ENCODE measurements at places on chromosomes 6 and 20.

DNA sequence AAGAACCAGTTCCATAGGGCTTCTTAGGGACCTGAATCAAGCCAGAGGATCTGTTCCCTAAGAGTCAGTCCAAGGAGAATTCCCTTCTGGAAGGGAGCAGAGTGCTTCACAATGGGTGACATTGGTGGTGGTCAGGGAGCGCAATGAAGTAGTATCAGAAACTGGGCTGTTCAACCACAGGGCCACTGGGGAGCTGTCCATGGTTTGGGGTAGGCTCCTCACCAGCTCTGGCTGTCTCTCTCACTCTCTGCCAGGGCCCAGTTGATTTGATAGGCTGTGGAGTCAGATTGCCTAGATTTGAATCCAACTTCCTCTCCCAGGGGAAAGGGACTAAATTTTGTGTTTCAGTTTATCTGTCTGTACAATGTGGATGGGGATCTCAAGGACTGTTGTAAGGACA is 36.7 kb upstream of the CHD6 start:
- DNase-seq: no peak

GRCh38 chr6:33672808-33673207 is 38.7 kb downstream of the UQCC2 start:
- DNase-seq: no peak

DNA sequence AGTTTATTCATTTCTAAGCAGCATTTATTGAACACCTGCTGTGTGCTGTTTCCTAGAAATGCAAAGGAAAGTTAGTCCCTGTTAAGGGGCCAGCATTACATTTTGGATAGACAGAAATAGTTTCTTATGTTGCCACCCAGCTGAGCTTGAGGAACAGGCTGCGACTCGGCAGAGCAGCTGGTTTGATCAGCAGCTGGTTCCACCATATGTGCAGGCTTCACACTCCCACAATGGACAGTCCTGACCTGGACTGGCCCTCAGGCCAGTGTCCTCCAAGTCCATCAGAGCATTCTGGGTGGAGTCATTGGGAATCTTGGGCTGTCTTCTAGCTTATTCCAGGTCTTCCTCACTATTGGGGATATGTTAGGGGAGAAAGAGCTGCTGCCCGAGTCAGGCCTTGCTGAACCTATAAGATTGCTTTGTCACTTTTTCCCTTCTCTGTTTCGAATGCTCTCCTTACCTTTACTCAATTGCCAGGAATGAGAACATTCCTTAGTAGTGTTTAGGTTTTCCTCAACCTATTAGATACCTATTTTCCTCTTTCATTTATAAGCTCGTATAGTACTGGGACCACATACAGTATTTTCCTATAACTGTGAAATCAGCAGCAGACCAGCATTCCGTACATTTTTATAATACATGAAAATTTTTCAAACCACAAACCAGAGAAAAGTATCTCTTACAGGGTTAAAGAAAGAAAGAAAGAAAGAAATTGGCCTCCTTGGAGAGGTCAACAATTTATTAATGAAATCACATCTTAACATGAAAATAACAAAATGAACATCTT is 203.0 kb downstream of the FARS2 start:
- DNase-seq: no peak

DNA sequence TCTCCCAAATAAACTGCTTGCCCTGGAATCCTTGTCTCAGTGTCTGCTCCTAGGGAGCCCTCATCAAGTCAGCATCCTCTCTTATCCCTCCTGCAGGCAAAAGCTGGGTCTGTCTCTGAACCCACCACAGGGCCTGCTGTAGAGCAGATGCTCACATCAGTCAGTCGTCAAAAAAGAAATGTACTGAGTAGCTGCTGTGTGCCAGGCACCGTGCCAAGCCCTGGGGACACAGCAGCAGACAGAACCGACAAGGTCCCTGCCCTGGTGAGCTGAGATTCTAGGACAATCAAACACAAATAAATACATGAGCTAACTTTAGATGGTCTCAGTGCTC is 68.5 kb downstream of the EYA2 start:
- no peak for DNase-seq

- no peak for DNase-seq
These were observed 486.3 kb downstream of the GRIK2 start for GRCh38 chr6:101879782-101880181.

- peak; percentile 5 for DNase-seq
These were observed 1.6 kb upstream of the FAM110A start for GRCh38 chr20:831956-832355.

DNA sequence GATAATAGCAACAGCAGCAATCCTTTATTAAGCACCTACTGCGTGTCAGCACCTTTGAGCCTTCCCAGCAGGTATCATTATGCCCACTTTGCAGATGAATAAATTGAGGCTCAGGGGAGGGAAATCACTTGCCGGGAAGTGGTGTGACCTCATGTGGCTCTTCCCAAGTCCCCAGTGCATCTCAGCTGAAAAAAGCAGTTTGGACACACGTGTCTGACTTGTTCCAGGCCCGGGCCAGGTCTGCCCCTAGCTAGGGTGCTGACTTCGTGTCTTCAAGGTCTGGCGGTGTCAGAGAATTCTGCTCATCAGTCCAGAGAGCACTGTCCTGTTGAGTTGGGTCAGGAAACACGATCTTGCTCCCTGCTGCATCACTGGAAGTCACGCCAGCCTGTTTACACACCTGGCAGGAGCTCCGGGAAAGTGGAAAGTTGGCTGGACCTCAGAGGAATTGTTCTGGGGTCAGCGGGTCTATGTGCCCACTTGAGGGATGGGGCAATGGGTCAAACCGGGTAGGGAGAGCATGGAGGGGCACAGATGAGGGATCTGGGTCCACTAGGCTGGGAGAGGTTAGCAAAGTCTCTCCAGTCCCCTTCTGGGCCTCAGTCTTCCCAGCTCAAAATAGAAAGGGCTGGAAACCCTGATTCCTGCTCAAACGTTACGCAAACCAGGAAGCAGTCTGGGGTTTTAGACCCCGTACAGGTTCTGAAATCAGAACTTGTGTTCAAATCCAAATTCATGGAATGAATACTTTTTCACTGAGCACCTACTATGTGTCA is 10.5 kb downstream of the SLC13A3 start:
- DNase-seq: no peak

DNA sequence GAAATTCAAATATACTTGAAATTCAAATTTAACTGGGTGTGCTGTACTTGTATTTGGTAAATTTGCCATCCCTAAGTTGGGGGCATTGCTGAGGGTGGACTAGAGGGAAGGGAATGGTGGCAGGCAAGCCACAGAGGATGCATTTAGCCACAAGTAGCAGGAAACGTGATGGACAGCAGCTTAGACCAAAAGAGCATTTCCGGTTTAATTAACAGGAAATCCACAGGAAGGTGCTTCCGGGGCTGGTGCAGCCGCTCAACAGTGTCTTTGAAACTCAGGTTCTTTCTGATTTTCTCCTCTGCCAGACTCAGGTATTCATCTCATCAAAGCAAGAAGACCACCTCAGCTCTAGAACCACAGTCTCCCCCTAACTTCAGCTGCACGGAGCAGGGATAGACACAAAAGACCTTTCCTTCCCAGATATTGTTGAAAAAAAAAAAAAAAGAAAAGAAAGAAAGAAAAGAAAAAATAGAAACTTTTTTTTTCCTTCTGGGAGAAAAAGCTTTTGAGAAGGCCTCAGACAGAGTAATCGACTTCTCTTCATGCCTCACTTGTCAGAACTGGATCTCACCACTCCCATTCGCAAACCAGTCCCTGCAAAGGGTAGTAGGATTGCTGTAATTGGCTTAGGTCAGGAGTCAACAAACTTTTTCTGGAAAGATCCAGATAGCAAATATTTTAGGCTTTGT is 8.0 kb upstream of the BCAS1 start:
- no peak for DNase-seq

DNA sequence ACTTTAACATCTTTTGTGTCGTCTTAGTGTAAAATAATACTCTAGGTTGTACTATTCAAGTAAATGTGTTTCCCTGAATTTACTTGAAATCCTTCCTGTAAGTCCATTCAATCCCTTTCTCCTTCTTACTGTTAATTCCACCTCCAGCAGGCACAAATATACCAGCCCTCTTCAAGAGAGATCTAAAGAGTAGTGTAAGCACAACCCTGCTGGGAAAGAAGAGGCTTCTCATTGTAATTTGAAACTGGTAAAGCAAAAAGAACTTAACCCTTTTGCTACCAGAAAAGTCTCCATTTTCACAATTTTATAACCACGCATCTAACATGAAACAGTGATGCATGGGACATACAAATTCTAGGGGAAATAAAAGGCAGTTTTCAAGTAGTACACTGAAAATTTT is at the start of gene BMP5:
TSS of gene BMP5 (minus strand) at position 191 of the 400 bp plus-strand sequence. CDS start 725 bp downstream, outside the sequence.
- DNase-seq: no peak

DNA sequence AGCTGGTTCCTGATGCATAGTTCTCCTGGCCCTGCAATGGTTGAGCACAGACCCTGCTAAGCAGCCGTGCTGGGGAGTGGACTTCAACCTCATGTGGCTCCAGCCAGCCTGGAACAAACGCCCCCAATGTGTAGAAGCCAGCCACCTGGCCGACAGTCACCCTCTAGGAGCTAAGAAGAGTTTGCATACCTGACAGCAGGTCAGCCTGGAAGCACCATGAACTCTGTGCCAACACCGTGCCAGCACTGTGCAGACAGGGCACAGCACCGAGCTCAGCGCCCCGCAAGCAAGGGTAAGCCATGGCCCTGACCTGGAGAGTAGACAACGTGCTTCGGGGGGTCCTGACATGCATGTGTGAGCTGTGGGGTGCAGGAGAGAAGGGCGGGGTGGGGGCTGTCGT is 356.3 kb downstream of the ZFAND3 start:
- DNase-seq: no peak

DNA sequence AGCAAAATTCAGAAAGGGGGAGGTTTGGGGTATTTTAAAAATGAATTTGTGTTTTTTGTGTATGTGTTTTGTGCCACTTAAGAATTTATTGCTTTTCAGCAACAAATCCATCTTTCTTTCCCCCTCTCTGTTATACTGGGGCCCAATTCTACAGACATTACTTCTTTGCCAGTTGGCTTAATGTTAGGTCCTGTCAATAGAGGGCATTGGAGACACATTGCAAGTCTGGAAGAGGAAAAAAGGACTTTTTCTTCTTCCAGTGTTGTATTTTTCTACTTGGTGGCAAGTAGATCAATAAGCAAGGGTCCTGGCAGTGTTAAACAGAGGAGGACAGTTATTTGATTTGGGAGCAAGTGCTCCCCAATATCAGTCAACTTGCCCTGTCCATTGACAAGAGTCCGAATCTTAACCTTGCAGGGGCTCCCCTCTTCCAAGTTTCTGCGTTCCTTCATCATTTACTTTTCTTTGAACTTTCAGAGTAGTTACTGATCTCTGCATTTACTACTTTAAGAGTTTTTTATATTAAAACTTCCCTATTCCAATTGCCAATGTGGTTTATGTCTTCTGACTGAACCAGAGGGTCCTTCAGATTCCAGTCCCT is 23.4 kb downstream of the SCML4 start:
- DNase-seq: no peak

DNA sequence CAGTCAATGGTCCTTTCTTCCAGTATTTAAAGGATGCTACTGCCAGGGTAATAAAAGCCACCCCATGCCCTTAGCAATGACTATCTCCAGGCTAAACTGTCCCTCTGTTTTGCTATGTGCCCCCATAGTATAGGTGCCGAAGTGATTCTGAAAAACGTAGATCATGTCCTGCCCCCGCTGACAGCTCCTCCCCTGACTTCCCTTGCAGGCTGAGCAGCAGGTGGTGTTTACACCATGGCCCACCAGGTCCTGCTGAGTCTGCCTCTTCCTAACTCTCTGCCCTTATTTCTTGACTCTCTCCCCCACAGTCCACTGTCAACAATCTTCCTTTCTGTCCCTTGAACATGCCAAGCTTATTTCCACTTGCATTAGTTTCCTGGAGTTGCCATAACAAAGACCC is 352.5 kb upstream of the TSHZ2 start:
- DNase-seq: no peak

DNA sequence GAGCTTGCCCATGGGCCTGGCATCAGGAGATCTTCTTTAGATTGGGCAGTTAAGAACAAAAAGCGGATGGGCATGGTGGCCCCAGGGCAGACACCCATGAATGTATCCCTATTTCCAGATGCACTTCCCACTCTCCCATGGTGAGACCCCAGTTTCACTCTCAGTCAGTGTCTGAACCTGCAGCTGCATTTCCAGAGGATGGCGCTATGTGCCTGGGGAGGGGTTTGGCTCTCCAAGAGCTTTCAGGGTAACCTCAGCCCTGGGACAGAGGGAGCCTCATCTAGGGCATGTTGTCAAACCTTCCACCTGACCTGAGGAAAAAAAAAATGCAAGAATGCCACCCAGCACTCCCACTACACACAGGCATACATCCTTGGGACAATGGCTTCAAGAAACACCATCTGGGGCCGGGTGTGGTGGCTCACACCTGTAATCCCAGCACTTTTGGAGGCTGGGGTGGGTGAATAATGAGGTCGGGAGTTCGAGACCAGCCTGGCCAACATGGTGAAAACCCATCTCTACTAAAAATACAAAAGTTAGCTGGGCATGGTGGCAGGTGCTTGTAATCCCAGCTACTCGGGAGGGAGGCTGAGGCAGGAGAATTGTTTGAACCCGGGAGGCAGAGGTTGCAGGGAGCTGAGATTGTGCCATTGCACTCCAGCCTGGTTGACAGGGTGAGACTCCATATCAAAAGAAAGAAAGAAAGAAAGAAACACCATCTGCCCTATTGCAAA is 1.9 kb downstream of the CST9L start:
- DNase-seq: no peak

DNA sequence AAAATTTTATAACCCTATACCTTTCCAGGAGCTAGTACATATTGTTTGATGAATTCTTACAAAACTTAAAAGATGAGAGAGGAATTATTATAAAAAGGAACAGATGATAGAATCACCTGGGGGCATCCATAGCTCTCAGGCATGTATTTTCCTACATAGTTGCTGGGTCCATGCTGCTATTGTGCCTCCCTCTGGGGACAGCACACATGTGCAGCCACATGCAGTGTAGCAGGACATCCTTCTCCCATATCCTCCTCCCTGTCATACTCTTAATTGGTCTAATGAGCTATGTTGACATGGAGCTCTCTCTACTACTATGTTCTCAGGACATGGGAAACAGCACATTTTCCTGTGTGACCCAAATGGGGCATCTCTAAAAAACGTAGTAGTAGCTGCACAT is 898.2 kb upstream of the MAP3K7 start:
- DNase-seq: no peak

- peak; percentile 58 for DNase-seq
These were observed 100.1 kb upstream of the PRDM1 start for GRCh38 chr6:105985816-105986632.

- no peak for DNase-seq
These were observed 173.1 kb downstream of the TFAP2C start for GRCh38 chr20:56801971-56802755.

- no peak for DNase-seq
These were observed 52.2 kb upstream of the SPACA1 start for GRCh38 chr6:87995461-87995860.

- no peak for DNase-seq
These were observed 38.3 kb downstream of the BCL2L1 start for GRCh38 chr20:31684153-31685015.

GRCh38 chr6:104617591-104617990 is 242.1 kb downstream of the HACE1 start:
- DNase-seq: no peak

GRCh38 chr6:127348028-127348661 is 4.7 kb upstream of the ECHDC1 start:
- DNase-seq: no peak

Measured in sigmoid colon (tissue), 7 donors.